ENCODE measurements at places on chromosomes 12 and 14.

- DNase-seq, result no peak
These were observed 9.2 kb downstream of the PPP1R1A start for GRCh38 chr12:54579258-54579657.

GRCh38 chr12:12481631-12482030, 81.0 kb downstream of the DUSP16 start:
- DNase-seq, result no peak

- no peak for DNase-seq
These were observed 13.4 kb upstream of the FRMD6 start for GRCh38 chr14:51638071-51638944.

GRCh38 chr12:116133149-116133548, 144.3 kb downstream of the MED13L start:
- no peak for DNase-seq

GRCh38 chr12:58814036-58814435, 106.3 kb downstream of the LRIG3 start:
- DNase-seq, result no peak

DNA sequence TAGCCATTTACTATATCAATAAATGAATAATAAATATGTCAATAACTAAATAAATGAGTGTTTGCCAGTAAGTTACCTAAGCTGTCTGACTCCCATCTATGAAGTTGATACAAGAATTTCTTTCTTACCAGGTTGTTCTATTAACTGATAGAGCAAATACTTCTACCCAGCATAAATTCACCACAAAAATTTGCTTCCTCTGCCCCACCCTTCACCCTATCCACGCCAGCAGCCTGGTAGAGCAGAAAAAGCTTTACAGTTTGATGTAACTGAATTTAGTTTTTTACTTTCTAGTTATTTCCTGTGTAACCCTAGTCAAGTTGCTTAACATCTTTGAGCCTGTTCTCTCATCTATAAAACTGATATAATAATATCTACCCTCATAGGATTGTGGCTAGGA, 94.9 kb upstream of the SLC16A7 start:
- DNase-seq, result no peak

DNA sequence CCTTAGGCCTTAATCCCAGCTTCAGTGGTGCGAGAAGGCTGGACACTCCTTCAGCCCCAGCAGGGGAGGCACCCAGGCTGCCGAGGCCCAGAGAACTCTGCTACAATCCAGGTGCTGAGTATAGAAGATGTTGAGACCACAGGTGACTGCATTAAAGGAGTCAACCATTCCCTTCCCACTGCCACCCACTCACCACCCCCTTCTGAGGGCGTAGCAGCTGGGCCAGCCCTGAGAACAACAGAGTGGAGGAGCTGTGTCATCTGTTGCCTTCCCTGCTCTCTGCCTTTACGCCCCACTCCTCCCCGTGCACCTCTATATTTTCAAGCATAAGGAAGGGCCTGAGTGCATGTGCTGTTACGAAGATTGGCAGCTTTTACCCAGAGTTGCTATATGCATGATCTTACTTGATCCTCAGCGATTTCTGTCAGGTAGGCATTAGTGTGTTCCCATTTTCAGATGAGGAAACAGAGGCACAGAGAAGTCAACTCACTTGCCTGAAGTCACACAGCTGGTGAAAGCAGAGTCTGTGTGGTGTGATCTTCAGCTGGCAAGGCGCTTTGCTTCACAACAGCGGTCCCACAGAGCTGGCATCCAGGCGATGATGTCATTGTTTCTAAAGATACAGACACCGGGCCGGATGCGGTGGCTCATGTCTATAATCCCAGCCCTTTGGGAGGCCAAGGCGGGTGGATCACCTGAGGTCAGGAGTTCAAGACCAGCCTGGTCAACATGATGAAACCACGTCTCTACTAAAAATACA, 46.7 kb downstream of the RIN3 start:
- DNase-seq, result no peak
